Caki2 (cell line): ENCODE measurements at places on chromosomes 6 and 20.

DNA sequence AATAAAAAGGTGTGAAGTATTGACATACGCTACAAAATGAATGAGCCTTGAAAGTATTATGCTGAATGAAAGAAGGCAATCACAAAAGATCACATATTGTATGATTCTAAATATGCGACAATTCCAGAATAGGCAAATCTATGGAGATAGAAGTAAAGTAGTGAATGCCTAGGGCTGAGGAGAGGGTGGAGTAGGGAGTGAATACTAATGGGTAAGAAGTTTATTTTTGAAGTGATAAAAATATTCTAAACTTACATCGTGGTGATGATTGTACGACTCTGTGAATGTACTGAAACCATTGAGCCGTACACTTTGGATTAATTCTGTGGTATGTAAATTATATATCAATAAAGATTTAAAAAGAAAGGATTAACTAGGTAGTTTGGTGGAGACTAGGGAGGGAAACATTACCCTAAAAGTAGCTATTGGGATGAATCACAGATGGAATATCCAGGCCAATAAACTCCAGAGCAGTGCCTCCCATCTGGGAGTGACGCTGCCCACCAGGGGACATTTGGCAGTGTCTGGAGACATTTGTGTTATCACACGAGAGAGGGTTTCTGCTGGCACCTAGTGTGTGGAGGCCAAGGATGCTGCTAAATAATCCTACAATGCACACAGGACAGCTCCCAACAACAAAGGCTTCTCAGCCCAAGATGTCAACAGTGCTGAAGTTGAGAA is 214.2 kb upstream of the PCSK2 start:
- no peak for DNase-seq

DNA sequence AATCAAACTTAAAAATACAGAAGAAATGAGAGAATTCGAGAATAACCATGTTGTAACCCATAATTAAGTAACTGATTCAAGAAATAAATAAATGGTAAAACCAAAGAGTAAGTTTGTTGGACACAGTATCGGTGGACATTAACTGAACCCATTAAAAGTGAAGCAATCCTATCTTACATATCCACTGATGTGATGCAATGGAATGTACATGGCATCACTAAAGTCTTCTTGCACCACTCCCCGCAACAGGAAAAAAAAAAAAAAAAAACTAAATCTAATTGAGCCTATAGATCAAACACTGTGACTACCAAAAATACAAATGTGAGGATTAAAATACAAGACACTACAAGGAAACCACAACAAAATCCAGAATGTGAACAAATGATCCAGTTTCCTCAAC is 7.9 kb downstream of the SNX14 start:
- DNase-seq: no peak

DNA sequence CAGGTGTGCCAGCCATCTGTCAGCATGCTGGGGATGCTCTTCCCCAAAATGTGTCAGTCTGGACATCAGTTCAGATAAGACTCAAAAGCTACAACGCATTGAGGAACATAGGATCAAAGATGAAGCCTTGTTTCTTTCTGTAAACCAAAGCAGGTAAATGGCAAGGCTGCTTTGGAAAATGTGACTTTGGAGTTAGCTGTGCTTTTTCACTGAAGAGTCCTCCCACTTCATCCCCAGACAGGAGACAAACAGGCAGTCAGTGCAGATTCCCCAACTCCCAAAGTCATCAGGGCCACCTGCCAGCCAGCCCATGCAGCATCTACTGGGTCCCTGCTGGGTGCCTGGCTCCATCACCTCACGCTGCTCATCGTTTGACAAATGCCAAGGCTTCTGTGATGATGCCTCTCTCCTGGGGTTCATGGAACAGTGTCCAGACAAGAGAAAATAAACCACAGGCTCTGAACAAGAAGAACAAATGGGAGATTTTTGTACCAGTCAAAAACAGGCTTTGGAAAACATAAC is 205.0 kb upstream of the BTBD3 start:
- DNase-seq: no peak

GRCh38 chr6:13302291-13302690 is 26.0 kb downstream of the TBC1D7 start:
- no peak for DNase-seq

DNA sequence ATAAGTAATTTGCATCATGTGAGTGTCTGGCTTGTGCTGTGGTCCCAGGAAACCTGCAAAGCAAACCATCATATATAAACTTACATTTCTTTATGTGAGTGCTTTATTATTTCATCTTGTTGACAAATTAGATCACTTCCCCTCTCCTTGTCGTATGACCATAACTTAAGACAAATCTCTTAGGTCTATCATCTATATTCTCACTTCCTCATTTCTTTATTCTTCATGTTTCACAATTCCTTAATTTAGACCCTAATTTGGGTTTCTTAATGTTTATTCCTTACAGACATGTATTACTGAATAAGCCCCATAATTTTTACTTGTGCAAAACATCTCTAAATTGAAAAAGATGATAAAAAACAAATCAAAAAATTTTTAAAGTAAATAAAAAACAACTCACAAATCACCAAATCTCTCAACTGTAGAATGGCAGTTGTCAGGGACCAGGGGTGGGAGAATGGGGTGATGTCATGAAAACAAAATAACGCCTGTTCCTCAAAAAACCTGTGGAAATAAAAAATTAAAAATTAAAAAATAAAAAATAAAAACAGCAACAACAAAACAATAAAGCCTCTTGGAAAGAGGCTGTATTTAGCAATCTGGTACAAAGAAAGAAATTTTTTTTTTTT is 49.5 kb upstream of the FBXO30 start:
- DNase-seq: no peak

DNA sequence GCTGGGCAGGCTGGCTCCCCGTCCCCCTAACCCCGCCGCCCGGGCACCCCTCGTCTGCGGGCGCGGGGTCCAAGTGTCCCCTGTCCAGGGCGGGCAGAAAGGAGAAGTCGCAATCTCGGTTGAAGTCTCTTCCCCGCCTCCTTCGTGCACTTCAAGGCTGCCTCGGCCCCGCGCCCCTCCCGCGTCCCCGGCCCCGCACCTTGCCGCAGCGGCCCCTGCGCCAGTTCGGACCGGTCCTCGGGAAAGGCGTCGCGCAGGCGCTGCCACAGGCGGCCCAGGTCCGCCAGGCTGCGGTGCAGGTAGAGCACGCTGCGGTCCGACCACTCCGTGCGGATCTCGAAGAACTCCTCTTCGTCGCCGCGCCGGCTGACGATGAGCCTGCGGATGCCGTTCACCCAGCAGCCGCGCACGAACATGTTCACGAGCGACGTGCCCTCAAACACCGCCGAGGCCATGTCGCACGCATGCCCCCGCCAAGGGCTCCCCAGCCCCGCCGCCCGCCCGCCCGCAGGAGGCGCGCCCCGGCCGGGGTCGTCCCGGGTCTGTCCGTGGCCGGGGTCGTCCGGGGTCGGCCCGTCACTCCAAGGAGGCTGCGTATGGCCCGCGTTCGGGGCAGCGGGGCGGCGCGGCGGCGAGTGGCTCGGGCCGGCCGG is at the start of gene PXDC1:
Gene PXDC1, minus strand, starts transcription at position 637 of the 653 bp plus-strand sequence. Its CDS starts 182 bp downstream, at position 455.
- DNase-seq: peak; percentile 24

DNA sequence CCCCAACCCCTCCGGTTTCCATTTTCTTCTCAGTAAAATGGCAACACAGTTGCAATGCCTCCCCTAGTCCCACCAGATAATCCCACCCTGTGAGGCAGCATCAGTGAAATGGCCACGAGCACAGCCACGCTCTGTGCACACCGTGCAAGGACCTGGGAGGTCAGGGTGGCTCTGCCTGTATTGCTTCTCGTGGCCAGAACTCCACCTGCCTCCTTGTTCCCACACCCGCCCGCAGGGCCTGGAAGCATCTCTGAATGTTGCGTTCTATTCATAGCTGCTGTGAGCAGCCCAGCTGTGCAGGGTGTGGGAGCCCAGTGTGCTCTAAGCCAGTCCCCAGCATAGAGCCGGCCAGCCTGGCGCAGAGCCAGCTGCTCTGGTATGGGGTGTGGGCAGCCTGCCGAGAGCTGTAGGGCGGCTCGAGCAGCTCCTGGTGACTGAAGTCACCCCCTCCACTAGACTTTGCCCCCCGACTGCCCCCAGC is 161.1 kb downstream of the DLL1 start:
- no peak for DNase-seq

GRCh38 chr20:10249048-10249770 is 30.6 kb downstream of the SNAP25 start:
- DNase-seq: no peak

GRCh38 chr6:27468334-27468733 is 4.6 kb downstream of the ZNF184 start:
- no peak for DNase-seq

DNA sequence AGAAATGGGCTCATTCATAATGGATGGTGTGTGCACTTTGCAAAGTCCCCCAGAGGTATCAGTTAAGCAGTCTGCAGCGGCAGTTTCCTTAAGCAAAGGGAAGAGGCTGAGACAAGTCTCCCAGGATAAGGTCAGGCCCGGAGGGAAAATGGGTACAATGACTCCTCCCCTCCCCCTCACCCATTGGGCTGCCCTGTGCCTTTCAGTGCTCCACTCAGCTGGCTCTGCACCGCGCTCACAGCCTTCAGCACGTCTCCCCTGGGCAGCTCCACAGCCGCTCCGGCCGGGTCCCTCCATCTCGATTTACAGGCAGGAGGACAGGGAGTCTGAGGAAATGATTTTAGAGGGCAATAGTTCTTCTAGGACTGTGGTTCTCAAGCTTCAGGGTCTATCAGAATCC is 264.8 kb downstream of the LRFN2 start:
- DNase-seq: no peak

DNA sequence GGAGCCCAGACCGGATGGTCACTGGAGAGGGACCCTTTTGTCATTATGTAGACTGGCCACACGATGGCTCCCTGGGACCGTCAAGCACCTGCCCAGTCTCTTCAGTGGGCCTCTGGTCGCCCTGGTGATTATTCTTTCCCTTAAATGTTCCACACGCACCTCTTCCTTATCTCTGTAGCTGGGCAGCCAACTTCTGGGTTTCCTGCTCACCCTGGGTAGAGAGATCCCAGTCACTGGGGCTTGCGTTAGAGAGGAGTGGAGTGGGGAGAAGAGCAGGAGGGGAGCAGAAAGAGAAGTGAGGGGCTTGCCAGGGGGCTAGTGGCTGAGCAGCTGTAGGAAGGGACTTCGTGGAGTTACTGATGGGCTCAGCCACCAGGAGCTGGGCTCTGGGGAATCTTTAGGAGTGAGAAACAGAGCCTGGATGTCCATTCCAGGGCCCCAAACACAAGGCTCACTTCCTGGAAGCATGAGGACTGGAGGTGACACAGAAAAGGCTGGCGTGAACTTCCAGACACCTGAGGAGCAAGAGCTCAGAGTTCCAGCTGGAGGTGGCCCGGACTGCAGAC is 150.1 kb downstream of the DHX35 start:
- DNase-seq: peak; percentile 44

- DNase-seq: no peak
These were observed 88.1 kb downstream of the GCLC start for GRCh38 chr6:53456809-53457208.

DNA sequence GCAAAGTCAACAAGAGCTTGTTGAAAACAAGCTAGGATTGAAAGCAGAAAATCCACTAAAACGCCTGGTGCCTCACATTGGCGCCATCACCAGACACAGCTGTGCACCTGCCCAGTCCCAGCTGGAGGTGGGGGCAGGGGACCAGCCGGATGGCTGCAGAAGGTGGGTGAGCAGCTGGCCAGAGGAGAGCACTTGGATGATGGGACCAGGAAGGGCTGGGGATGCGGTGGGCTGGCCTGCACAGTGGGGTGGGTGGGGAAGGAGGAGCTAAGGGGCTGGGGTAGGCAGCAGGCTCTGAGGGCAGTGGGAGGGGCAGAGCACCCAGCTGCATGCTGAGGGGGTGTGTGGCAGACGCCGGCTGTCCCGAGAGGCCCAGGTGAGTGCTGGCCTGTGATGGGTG is 7.1 kb downstream of the CABLES2 start:
- no peak for DNase-seq

DNA sequence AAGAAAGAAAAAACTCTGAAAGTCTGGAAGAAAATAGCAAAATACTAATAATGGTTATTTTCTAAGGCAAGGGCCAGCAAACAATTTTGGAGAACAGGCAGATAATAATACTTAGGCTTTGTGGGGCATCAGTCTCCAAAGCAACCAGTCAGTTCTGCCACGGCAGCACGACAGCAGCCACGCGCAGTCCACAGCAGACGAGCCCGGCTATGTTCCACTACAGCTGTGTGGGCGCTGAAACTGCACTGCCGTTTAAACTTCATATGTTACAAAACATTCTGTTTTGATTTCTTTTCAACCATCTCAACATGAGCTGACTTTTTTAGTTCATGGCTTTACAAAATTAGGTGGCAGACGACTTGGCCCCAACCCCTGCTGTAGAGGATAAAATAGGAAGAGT is 29.9 kb downstream of the MRS2 start:
- DNase-seq: no peak
